ENCODE measurements at places on chromosomes 1 and 21.

GRCh38 chr1:219189952-219190351, 16.3 kb downstream of the LYPLAL1 start:
- no peak for DNase-seq

GRCh38 chr1:114597949-114598348, 16.5 kb upstream of the BCAS2 start:
- no peak for DNase-seq

DNA sequence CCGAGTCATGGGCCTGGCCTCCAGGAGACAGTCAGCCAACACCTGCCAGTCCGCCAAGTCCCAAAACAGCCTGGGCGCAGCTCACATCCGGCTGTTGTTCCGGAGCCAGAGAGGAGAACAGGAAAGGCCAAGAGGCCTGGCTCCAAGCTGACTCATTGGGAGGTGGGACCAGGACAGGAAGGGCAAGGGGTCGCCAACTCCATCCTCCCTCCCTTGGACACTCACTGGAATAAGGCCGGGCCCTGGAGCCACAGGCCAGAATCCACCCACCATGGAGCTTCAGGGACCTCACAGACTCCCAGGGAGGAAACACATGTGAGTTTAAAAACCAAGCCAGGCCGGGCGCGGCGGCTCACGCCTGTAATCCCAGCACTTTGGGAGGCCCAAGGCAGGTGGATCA, 25.1 kb upstream of the CLIC4 start:
- DNase-seq: no peak

- no peak for DNase-seq
Observed at GRCh38 chr1:72433591-72433990, 151.3 kb upstream of the NEGR1 start.

- DNase-seq: no peak
Observed at GRCh38 chr1:3460672-3461131, 6.2 kb downstream of the ARHGEF16 start.

- no peak for DNase-seq
Observed at GRCh38 chr1:228647523-228648444, 87.5 kb upstream of the RHOU start.

DNA sequence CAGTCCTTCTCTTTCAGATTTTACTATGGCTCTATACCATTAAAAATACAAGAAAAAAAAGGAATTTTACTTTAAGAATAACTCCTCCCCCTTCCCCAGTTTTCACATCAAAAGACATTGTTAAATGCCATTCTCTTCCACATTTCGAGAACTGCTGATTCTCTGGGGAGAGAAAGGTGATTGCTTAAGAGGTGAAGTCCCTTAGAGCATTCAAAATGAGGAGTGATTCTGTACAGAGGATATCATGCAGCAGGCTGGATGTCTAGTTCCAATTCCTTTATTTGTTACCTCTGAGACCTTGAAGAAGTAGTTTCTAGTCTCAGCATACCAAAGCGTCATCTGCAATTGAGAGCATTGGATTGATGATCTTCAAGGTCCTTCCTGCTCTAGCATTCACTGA, 46.9 kb downstream of the FMO3 start:
- DNase-seq: no peak

DNA sequence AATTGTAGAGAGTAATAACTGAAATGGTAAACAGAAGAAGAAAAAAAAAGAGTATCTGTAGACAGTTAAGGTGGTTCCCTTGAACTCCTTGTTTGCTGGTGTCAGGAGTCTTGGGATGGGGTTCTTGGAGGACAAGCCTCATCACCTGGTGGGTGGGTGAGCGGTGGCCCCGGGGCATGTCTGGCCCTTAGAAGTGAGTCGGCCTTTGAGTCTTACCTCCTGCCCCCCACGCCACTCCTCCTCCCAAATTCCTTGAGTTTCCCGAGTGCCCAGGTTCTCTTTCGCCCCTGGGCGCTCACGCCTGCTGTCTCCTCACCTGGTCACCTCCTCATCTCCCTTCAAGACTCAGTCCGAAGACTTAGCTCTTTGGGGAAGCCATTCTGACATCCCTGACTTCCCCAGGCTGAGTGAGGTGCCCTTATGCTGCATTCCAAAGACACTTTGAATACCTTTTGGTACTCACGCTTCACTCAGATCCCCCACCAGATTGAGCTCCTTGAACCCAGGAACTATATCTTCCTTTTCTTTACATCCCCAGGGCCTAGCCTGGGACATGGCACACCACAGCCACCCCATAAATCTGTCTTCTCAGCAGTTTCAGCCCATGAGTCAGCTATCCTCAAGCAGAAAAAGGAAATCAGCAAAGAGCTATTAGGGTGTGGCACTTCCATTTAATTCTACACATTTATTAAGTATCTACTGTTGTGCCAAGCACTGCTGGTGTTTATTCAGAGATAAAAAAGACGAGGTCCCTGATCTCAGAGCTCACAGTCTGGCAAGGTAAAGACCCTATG, 13.5 kb upstream of the IKBKE start:
- DNase-seq: no peak

DNA sequence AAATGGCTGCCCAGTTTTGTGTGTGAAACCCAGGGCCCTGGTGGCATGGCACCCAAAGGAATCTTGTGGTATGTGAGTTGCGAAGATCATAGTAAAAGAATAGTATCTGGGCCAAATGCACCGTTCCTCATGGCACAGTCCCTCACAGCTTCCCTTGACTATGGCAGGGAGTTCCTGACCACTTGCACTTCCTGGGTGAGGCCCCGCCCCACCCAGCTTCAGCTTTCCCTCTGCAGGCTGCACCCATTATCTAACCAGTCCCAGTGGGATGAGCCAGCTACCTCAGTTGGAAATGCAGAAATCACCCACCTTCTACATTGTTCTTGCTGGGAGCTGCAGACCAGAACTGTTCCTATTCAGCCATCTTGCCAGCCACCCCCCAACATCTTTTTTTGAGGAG, 63.0 kb downstream of the SLC5A9 start:
- no peak for DNase-seq

- DNase-seq: no peak
Observed at GRCh38 chr1:224594851-224595250, 21.3 kb upstream of the CNIH3 start.

GRCh38 chr1:234866007-234866866, 256.3 kb upstream of the IRF2BP2 start:
- DNase-seq: no peak

All from stimulated activated CD4-positive, alpha-beta T cell treated with anti-CD3 and anti-CD28 coated beads, Interleukin-4, amount 100 ng/mL, for 4 hours (primary cell).